Common myeloid progenitor, CD34-positive (primary cell): ENCODE measurements at places on chromosomes 3 and 15.

GRCh38 chr15:70358011-70358819 lies 260.5 kb upstream of the TLE3 start:
- DNase-seq, result no peak

- no peak for DNase-seq
These were observed 161.6 kb downstream of the SQOR start for GRCh38 chr15:45796433-45796832.

GRCh38 chr3:12706504-12707253 lies 42.8 kb upstream of the RAF1 start:
- DNase-seq, result peak; percentile 88

DNA sequence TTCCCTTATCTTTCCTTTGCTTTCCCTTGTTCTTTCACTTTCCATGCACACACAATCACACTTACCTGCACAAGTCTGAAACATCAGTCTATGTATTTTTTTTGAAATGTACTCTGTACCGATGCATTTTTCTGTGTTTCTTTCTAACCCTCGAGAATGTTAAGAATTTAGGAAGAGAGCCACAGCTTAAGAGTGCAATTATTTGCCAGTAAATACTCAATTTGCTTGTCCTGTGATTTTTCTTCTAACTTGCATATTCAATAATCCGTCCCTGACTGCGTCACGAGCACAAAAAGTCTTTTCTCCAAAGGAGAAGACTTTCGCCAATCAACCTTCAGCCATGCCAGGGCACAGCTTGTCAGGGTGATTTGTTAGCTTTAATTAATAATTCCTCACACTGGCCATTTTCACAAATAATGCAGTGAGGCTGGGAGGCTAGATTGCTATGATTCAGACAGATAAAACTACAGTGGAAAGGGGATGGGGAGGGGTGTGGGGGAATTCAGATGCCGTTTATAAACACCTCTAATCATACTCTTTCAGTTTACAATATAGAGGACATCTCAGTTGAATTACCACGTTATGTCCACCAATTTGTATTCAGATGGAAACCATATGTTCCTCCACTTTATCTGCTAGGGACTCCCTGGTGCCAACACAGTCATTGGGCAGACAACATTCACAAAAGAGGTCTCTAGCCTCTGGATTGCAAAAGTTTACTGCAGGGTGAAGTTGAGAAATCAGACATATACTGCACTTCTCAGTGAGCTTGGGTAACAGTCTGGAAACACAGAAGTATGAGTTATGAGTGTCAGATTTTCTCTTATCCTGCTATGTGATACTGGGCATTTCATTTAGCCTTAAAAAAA lies 388.0 kb downstream of the ZBTB20 start:
- no peak for DNase-seq

- DNase-seq, result no peak
These were observed 8.4 kb downstream of the ACSBG1 start for GRCh38 chr15:78225783-78226541.

DNA sequence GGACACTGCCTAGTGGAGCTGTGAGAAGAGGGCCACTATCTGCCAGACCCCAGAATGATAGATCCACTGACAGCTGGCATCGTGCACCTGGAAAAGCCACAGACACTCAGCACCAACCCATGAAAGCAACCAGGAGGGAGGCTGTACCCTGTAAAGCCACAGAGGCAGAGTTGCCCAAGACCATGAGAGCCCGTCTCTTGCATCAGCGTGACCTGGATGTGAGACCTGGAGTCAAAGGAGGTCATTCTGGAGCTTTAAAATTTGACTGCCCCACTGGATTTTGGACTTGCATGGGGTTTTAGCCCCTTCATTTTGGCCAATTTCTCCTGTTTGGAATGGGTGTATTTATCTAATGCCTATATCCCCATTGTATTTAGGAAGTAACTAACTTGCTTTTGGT lies 83.5 kb upstream of the P3H2 start:
- DNase-seq, result no peak

DNA sequence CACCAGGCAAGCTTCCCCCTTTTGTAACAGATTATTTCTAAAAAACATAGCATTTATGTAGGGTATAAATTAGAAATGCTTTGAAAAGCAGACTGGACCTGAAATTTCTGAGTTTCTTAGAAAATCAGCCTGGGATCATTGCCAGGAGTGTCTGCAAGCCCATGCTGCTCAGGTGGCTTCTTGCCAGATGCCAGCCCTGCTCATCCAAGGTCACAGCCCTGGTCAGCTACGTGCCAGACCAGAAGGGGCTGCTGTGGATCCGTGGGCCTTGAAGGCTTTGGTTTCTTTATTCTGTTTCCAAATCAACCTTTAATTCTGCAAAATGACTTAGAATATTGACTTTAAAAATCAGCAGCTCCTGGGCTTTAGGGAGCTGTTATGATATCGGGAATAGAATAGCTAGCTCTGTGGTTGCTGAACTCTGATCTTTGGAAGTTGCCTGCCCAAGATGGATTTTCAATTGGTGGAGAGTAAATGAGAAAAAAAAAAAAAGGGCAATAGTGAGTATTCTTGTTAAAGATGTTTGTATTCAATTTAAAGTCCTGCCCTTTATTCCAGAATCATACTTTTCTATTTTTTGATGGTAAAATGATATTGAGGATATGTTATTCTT lies 370.1 kb upstream of the ONECUT1 start:
- no peak for DNase-seq
